NCI-H1048 (cell line): ENCODE measurements at places on chromosomes 12 and 14.

GRCh38 chr14:95123891-95124579 is 33.3 kb downstream of the DICER1 start:
- DNase-seq, result no peak

DNA sequence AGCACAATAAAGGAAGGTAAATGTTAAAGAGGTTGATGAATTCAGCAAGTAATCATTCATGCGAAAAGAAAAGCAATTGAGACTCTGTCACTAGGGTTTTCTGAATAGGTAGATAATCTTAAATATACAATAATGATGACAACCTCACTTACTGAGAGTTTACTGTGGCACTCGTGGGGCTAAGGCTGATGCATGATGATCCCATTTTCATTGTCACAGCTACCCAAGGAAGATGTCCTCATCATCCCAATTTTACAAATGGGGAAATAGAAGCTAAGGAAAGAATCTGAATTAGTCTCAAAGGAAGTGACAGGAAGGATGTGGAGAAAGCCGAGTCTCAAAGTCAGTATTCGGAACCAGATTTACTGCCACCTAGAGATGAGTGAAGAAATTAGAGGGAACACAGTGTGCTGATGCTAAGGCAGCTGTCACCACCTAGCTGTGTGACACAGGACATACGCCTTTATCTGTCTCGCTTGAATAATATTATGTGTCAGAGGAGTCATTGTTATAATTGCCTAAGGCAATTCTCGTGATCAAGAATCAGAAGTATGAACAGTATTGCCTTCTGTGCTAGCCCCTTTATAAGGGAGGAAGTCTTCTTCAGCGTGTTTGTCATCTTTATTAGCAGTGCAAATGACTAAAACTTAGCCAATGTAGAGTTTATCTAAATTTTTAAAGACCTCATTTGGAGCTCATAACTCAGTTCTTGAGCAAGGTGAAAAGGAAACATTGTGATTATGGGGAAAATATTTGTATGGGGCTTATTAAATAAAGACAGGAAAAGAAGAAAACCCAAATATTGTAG is 63.2 kb downstream of the ERGIC2 start:
- DNase-seq, result no peak

- DNase-seq, result no peak
Measured at GRCh38 chr12:6996040-6996441, 22.2 kb downstream of the LPCAT3 start.

DNA sequence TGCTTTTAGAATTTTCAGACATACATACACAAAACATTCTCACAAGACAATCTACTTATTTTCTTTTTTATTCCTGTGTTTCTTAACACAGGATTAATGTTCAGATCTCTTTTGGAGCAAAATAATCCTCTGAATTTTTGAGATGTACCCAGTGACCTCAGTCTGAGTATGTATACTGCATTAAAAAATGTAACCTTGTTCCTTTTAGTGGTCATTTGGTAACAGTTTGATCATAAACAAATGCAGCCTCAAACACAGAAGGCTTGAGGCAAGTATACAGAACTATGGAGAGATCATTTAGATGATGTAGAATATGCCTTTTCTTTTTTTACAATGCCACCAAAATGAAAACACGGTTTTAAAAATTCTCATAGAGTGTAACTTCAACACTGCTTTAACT is 9.7 kb downstream of the HIF1A start:
- DNase-seq, result no peak

DNA sequence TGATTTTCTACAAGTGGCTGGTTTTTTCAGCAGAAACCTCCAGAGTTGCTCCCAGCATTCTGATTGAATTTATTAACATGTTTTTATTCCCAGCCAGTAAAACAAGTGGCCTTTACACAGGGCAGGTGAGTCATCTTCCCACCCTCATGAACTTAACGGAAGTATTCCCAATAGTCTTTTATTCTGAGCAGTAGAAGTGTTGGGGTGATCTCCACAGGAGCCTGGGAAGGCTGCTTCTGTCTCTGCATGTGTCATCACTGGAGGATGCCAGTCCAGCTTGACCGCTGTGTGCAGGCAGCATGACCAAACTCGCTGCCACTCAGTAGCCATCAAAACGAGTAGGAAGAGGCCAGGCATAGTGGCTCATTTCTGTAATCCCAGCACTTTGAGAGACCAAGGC is 13.4 kb upstream of the DNAH10 start:
- no peak for DNase-seq

- no peak for DNase-seq
Measured at GRCh38 chr14:72518809-72519377, 375.0 kb downstream of the DPF3 start.

- DNase-seq, result no peak
Measured at GRCh38 chr12:46432325-46432724, 59.8 kb upstream of the SLC38A2 start.

DNA sequence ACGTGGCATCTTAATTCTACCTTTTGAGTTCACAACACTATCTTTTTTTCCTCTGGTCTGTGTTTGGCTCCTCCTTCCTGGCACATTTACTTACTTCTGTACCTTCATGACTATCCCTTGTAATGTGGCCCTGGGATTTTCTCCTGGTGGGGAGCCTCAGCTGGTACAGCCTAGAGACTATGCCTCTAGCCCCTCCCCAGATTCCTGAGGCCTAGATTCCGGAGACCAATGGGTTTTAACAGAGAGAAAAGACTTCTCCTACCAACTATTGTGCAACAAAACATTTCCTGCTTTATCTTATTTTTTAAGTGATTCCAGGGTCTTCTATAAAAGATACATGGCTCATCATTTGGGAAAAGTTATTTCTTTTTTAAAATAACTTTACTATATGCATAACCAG is 216.2 kb upstream of the KRR1 start:
- DNase-seq, result no peak

DNA sequence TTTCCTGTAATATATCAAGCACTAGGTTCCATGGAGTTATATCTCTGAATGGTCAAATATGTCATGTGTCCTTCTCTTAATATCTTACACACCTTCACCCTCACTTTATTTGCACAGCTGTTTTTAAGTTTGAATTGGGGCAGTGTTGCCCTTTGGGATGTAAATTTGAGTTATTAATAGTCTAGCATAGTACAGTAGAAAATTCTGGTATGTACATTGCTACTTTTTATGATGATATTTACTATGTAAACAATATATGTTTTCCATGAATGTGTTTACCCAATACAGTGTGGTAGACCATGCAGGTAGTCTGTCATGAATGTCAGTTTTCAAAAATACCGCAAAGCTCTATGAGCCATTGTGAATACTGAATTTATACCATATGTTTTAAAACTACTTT is 50.5 kb downstream of the METTL25 start:
- DNase-seq, result no peak

DNA sequence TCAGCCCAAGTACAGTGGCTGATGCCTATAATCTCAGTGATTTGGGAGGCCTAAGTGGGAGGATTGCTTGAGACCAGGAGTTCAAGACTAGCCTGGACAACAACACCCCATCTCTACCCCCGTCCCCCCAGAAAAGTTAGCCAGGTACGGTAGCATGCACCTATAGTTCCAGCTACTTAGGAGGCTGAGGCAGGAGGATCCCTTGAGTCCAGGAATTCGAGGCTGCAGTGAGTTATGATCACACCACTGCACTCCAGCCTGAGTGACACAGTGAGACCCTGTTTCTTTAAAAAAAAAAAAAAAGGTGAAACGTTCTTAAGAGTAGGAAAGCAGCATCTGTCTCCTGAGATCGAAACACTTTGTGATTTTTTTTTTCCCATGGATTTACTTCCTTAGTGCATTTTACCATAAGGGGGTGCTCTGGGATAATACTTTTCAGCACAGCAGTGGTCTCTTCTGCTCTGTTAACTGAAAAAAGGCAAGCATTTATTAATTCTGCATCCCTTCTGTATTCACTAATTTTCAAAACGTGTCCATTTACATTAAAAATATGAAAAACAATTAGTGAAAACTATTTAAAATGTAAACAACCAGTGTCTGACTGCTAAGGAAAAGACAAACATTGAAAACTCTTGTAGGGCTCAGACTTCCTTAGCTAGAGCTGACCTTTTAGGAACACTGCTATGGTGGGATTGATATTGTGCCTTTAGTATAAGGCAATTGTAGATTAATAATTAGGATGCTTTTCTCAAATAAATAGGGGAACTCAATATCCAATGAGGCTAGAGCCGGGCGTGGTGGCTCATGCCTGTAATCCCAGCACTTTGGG is 31.2 kb upstream of the USP44 start:
- no peak for DNase-seq

GRCh38 chr12:69475237-69475975 is 5.2 kb downstream of the FRS2 start:
- no peak for DNase-seq

GRCh38 chr12:132204793-132205270 is 60.6 kb downstream of the NOC4L start:
- no peak for DNase-seq

DNA sequence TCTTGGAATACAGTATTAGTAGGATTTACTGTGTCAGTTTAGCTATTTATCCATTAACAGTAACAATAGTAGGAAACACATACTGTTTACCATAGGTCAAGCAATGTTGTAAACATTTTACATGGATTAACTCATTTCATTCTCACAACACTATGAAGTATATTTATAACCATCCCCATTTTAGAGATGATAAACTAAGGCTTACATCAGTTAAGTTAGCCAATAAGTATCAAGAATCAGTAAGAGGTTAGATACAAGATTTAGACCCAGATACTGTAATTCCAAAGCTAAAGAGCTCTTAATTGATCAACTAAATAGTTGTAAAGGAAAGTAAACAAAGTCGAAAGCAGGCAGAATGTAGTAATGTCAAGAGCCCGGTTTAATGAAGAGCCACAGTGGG is 1.1 kb downstream of the SYNJ2BP start:
- no peak for DNase-seq

GRCh38 chr14:68824517-68825347 is 31.9 kb upstream of the ZFP36L1 start:
- DNase-seq, result peak; percentile 21

DNA sequence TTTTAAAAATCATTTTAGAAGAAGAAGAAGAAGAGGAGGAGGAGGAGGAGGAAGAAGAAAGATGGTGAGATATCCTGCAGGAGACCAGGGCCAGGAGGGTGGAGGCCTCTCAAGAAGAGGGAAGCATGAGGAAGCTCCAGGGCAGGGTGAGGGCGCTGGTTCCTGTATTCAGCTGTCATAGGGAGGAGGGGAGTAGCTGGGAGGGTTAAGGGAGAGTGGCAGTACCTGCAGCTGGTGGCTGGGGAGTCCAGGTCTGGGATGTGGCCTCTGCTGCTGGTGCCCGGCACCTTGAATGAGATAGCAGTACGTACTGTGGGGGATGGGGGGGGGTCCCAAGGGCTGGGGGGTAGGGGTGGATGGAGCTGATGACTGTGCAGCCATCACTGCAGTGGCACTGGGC is 9.8 kb downstream of the RBP5 start:
- DNase-seq, result no peak

- no peak for DNase-seq
Measured at GRCh38 chr12:51947246-51947996, 4.1 kb upstream of the ACVR1B start.

DNA sequence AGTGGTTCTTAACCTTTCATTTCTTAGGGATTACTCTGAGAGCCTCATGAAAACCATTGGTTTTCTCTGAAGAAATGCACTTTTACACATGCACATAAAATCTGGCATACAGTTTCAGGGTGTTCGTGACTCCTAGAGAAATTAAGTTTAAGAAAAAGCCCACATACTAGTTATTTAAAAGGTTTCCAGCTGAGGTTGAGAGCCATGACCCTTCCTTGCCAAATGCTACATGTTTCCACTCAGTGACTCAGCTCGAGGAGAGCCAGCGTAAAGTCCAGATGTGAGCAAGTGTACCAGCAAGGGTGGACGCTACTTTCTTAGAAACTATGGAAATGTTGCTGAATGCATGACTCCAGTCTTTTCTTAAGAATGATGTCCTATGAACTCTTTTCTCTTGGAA is 42.7 kb upstream of the FLRT2 start:
- no peak for DNase-seq

DNA sequence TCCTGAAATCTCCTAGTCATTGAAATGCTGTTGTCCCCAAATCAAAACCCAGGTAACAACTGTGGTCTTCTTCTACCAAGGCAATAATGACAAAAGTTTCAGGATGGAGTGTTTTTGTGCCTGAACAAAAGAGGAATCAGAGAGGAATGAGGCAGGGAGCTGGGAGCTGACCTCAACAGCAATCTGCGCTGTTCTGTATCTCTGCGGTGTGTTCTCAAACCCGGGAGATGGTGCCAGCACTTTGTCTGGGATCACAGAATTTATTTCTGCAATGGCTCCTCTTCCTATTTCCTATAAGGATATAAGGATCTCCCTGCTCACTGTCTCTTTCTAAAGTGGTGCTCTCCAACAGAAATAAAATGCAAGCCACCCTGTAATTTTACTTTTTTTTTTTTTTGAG is 449 bp upstream of the GLT8D2 start:
- no peak for DNase-seq

- no peak for DNase-seq
Measured at GRCh38 chr14:73203527-73203926, 33.8 kb upstream of the PAPLN start.

- no peak for DNase-seq
Measured at GRCh38 chr14:94027566-94028449, 1.7 kb downstream of the OTUB2 start.

- no peak for DNase-seq
Measured at GRCh38 chr14:34060651-34060999, 109.8 kb upstream of the EGLN3 start.

DNA sequence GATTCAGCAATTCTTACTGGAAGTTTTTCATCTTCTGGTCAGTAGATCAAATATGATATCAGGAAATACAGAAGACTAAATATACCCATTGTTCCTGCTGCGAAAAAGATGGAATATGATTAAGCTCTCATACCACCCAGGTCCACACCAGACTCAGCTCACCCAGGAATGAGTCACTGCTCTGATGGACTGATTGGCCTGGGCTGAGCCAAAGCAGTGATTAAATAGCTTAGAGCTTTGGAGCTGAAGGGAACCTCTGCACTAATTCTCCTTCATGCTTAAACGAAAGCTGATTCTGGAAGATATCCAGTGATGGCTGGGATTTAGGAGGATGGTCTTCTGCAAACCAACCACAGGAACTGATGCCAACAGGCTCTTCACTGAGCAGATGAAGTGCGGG is 62.0 kb upstream of the SYT1 start:
- no peak for DNase-seq

- DNase-seq, result no peak
Measured at GRCh38 chr14:31950764-31951637, 126.1 kb upstream of the ARHGAP5 start.

GRCh38 chr12:2229661-2230539 is 177.1 kb downstream of the CACNA1C start:
- DNase-seq, result no peak

GRCh38 chr12:70244409-70244808 is 1.2 kb downstream of the CNOT2 start:
- DNase-seq, result no peak

DNA sequence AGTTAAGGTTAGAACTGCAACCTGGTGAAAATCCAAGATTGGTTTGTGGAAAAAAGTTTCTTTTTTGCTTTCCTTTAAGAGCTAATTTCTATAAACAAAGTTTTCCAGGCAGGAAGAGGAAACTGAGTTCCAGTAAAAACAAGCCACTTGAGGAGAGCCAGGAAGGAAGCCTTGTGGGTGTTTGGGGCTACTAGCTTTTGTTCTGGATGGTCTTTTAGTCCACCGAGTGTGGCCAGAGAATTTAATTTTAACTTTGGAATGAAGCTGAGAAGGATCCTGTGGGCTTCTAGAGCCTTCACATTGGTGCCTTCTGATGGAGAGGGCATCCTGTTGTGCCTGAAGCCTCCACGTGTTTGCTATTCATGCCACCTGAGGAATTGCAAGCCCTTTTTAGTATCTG is 327.9 kb downstream of the C12orf75 start:
- DNase-seq, result no peak

GRCh38 chr14:24133735-24134134 is 2.3 kb upstream of the PSME1 start:
- no peak for DNase-seq
